K562 (cell line): ENCODE measurements at places on chromosomes 1 and 21. TPM values are rescaled to one million over a fixed set of nuclear protein-coding genes. Genes with fewer than 3 reads are reported as not detected.

The IFI44 gene
- total RNA-seq, result 0.11 TPM in 1 of 2 replicates, not detected in the other

GRCh38 chr1:208433086-208433485, 188.9 kb upstream of the PLXNA2 start:
- H3K27me3 ChIP-seq, result peaks cover 8% of the 10 kb centered on the region
- H3K4me1 ChIP-seq, result no peaks in the 10 kb centered on the region
- no peak overlapping the region for H3K27ac ChIP-seq
- no peak for DNase-seq
- H3K4me3 ChIP-seq, result no peak overlapping the region

GRCh38 chr1:68046885-68047658, 3.4 kb downstream of the DIRAS3 start:
- H3K4me3 ChIP-seq, result peak overlapping the region; percentile 35
- H3K36me3 ChIP-seq, result no peaks in the 10 kb centered on the region
- peak overlapping the region; percentile 36; the same call in 2 of the 3 replicates for H3K27ac ChIP-seq
- peaks cover 25% of the 10 kb centered on the region for H3K4me1 ChIP-seq

The HLCS gene
- total RNA-seq, result 20.0 and 20.1 TPM in 2 replicates

DNA sequence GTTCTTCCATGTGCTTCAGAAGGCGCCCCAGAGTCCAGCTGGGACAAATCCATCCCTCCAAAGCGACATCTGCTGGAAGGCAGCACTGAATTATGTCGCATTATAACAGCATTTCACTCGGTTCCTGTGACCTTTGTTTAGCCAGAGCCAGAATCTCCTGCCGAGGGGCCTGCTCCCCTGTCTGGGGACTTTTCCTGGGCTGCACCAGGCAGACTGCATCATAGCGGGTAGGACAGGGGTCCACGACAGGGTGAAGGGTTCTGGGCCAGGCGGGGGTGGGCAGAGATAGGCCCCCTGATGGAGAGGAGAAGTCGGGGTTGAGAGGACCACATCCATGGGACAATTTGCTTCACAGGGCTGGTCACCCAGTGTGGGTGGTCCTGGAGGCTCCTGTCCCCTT, 276.9 kb downstream of the MATN1 start:
- H3K36me3 ChIP-seq, result no peaks in the 10 kb centered on the region
- no peaks in the 10 kb centered on the region for H3K27me3 ChIP-seq
- DNase-seq, result no peak
- no peak overlapping the region for H3K4me3 ChIP-seq

DNA sequence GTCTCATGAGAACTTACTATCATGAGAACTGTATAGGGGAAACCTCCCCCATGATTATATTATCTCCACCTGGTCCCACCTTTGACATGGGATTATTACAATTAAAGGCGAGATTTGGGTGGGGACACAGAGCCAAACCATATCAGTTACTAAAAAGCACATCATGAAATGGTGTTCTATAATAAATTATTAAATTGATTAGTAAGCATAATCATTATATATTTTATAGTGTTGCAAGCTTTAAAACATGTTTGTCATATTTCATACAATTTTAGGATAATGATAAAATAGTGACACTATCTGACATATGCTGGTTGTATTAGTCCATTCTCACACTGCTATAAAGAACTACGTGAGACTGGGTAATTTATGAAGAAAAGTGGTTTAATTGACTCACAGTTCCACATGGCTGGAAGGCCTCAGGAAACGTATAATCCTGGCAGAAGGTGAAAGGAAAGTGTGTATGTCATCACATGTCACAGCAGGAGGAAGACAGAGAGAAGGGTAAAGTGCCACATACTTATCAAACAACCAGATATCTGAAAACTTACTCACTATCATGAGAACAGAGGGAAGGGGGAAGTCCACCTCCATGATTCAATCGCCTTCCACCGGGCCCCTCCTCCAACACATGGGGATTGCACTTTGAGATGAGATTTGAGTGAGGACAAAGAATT, 539.2 kb upstream of the OLFM3 start:
- no peaks in the 10 kb centered on the region for H3K4me1 ChIP-seq
- no peak for DNase-seq
- no peak overlapping the region for H3K4me3 ChIP-seq
- no peak overlapping the region for H3K27ac ChIP-seq
